Activated CD4-positive, alpha-beta T cell treated with anti-CD3 and anti-CD28 coated beads, Interleukin-2, amount 50 U/mL, for 1 hour (primary cell): ENCODE measurements at places on chromosomes 4 and X.
A peak's percentile ranks its signal among the peaks of the same experiment; 100 is the strongest.

DNA sequence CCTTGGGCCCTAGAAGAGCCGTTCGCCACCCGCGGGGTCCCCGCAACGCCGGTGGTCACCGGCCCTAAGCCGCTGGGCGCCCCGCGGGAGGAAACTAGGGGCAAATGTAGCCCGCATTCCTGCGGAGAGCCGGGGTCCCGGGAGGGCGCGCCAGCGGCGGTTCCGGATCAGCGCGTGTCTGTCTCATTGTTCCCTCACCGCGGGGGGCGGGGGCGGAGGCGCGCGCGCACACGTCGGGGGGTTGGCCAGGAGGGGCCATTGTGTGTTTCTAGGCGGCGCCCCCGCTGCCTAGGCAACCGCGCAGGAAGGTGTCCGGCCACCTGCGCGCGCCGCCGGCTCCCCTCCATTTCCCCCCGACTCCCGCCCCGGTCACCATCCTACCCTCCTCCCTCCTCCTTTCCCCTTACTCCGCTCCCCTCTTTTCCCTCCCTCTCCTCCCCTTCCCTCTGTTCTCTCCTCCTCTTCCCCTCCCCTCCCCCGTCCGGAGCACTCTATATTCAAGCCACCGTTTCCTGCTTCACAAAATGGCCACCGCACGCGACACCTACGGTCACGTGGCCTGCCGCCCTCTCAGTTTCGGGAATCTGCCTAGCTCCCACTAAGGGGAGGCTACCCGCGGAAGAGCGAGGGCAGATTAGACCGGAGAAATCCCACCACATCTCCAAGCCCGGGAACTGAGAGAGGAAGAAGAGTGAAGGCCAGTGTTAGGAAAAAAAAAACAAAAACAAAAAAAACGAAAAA is 789 bp upstream of the DDX3X start:
- DNase-seq = peak; percentile 81

GRCh38 chr4:157075811-157076577 is at the start of gene GLRB:
GLRB (plus strand) TSS chr4:157076150; CDS start chr4:157078025, 1,875 bp downstream.
- DNase-seq = no peak

- no peak for DNase-seq
Measured at GRCh38 chr4:72444092-72444491, 124.9 kb downstream of the ADAMTS3 start.

DNA sequence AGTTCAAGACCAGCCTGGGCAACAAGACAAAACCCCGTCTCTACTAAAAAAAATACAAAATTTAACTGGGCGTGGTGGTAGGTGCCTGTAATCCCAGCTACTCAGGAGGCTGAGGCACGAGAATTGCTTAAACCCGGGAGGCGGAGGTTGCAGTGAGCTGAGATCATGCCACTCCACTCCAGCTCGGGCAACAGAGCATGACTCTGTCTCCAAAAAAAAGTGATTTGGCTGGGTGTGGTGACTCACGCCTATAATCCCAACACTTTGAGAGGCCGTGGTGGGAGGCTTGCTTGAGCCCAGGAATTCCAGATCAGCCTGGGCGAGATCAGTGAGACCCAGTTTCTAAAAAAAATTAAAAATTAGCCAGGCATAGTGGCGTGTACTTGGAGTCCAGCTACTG is 4.1 kb downstream of the OPHN1 start:
- DNase-seq = no peak

DNA sequence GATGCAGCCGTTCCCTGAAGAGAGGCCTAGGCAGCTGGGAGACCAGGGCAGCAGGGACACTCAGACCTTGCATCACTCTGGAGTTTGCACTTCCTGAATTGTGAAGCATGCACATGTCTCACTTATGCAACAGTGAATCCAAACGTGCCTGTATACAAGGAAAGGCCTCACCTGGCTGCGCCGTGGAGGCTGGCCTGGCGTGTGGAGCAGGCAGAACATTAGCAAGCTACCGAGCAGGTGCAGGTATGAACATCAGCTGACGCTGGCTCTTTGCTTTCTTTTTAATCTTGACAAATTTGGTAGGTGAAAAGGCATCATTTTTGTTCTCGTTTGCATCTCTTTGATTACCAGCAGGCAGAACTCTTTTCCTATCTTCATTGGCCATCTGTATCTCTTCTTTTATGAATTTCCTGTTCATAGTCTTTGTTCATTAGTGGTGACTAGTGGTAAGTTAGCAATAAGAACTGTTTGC is 37.1 kb upstream of the IRAK1 start:
- no peak for DNase-seq

DNA sequence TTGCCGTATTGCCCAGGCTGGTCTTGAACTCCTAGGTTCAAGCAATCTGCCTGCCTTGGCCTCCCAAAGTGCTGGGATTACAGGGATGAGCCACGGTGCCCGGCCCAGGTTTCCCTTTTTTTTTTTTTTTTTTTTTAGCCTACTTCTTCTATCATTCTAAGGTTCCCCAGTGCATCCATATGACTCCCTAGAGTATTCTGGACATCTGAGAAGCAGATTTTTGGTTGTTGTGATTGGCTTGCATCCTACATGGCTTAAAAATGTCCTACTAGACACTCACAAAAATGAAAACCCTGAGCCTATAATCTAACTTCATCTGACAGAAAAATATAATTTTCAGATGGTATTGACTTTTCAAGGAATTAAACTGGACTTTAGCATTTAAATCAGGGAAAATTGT is 41.7 kb downstream of the SMIM14 start:
- DNase-seq = no peak

DNA sequence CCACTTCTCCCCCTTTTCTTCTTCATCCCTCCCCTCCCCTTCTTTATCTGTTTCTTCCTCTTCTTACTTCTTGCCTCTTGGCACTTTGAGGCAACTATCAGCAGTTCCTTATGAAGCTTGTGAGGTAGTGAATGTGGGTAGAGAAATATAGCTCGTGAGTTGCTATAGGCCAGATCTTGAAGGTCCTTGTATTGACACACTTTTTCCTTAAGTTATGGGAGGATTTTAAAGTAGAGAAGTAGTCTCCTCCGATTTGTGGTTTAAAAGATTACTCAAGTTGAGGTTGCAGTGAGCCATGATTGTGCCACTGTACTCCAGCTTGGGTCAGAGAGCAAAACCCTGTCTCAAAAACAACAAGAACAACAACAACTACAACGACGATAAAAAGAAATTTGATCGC is 3.4 kb upstream of the RRAGB start:
- DNase-seq = no peak

DNA sequence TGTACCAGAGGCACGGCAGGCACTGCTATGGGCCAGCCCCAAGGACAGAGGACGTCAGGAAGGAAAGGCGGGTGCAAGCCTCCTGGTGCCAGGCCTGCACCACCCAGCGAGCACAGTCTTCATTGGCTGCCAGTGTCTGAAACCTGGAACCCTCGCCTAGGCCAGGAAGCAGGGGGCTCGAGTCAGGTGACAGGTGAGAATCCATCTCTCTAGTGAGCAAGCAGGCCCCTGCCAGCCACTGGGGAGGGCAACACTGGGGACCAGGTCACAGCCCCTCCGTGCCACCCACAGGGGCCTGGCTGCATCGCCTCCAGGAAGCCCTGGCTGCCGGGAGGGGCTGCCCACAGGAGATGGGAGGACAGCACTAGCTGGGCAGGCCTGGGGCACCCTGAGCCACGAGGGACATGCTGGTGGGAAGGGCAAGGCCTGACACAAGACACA is 6.9 kb upstream of the HAUS3 start:
- no peak for DNase-seq

DNA sequence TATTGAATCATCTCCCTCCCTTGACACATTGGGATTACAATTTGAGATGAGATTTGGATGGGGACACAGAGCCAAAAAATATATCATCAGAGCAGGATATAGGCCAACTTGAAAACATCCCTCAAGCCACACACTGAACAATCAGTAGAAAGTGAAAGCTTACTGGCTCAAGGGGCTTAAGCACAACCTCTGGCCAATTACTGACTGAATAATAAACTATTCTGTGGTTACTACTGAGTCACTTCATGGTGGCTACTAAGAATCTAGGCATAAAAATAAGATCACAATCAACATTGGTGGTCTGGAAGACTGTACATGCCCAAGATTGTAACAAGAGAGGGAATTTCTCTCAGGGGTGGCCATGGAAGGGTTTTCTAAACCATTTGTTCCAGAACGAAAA is 27.4 kb upstream of the GPR174 start:
- DNase-seq = no peak

- DNase-seq = no peak
Measured at GRCh38 chr4:31474221-31474620, 754.1 kb downstream of the PCDH7 start.

GRCh38 chrX:6383917-6384316 is 151.0 kb downstream of the VCX3A start:
- no peak for DNase-seq

DNA sequence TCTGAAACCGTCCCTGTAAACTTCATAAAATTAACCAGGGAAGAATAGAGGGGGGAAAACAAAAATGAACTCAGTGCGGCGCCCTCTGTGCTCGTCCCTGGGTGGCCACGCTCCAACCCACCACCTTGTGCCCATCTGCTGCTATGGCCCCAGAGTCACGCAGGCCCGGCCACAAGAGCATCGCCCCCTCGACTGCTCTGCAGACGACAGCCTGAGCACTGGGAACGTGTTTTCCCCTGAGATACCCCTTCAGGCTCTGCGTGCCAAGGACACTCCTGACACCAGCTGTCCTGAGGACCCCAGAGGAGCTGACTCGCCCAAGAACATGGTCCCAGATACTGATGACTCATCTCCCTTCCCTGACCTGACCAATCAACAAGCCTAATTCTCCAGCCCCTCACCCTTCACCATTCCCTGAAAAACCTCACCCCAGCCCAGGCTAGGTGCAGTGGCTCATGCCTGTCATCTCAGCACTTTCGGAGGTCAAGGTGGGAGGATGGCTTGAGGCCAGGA is 64.1 kb upstream of the GPR78 start:
- no peak for DNase-seq

- DNase-seq = no peak
Measured at GRCh38 chrX:24672701-24673190, 21.0 kb upstream of the POLA1 start.

GRCh38 chr4:1794809-1795298 is 1.8 kb downstream of the FGFR3 start:
- no peak for DNase-seq

- no peak for DNase-seq
Measured at GRCh38 chr4:88409206-88409605, 30.6 kb downstream of the HERC6 start.

DNA sequence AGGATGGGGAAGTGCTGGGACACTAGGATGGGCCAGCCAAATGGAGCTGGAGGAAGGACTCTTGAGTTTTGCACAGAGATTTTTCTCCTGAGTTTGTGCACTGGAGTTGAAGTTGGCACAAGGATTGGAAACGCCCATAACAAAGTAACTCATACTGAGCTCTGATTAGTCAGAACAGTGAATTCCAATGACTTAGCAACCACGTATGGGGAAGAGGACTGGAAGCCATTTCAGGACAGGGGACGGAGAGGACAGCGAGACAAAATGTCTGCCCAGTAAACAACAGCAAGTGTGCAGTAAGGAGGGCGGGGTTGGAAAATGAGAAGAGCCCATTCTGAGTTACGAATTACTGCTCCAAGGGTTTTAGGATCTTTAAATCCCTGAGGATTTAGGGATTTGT is 5.9 kb downstream of the RIPPLY1 start:
- DNase-seq = no peak
